ENCODE measurements at places on chromosomes 1 and 21.

DNA sequence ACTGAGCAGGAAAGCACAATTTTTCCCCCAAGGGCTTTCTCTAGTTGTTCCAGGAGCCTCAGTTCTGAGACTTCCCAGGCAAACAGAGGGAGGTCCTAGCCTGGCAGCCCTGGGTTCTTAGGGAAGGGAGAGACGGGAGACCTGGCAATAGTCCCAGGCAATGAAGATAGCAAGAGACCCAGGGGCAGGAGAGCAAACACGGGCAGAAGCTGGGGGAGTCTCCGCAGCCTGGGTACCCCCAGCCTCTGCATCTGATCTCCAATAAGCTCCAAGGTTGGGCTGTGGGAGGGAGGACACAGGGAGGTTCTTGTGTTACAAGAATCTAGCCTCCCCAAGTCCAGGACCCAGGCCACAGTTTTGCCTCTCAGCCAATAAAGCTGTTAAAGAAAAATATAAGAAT, 2.4 kb downstream of the BLACAT1 start:
- DNase-seq = no peak

DNA sequence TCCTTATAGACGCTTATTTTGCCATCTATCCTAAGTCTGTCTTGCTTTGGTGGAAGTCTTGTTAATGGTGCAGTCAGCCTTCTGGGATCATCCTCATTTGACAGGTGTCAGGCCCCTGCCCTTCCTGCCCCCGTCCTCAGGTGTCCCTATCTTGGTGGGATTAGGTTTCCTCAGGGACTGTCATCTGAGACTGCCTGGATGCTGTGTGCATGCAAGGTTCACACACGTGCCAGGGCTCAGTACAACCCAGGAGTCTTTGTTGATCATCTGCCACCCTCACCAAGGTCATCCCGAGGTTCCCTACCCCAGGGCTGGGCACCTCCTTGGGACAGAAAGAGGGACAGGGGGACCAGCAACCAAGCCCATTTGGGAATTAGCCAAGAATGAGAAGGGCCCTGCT, 18.0 kb downstream of the PADI2 start:
- DNase-seq = no peak

DNA sequence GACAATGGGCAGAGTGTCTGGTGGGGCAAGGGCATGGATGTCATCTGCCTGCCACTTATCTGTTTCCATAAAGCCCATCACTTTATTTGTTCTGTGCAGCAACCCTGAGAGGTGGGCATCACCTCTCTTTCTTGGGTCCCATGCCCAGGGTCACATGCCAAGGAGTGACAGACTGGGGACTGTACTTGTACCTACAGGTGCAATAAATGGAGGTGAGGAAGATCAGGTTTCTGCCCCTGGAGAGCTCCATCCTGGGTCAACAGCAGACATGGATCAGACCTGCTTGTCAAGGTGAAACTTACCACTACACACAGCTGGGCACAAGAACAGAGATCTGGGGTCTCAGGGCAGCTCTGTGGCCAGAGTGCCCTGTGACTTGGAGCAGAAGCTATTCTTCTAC, 18.4 kb upstream of the PRDM16 start:
- DNase-seq = no peak

DNA sequence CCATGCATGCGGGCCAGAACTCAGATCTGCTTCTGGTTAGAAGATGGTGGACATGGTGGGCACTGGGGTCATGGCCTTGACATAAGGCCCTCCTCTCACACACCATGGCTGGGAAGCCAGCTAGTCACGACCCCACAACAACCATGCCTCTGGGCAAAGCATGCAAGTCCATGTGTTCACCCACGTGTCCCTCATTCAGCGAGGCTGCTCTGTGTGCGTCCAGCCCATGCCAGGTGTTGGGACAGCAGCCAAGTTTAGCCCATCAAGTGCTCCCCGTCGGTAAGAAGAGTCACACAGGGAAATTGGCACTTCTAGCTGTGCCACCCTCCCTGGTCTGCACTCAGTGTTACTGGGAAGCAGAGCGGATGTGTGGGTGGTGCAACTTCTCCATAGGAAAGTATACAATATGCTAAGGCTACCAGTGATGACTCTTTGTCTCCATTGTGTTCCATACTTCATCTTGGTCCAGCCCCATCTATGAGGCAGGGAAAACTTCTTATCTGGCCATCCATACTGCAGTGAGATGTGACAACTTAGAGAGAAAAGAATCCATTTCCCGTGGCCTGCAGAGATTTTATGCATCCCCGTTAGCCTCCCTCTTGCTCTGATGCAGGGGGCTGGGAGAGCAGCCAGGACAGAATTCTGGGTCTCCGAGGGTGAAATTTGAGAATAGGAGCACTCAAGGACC, 198.0 kb downstream of the GRIK3 start:
- no peak for DNase-seq

DNA sequence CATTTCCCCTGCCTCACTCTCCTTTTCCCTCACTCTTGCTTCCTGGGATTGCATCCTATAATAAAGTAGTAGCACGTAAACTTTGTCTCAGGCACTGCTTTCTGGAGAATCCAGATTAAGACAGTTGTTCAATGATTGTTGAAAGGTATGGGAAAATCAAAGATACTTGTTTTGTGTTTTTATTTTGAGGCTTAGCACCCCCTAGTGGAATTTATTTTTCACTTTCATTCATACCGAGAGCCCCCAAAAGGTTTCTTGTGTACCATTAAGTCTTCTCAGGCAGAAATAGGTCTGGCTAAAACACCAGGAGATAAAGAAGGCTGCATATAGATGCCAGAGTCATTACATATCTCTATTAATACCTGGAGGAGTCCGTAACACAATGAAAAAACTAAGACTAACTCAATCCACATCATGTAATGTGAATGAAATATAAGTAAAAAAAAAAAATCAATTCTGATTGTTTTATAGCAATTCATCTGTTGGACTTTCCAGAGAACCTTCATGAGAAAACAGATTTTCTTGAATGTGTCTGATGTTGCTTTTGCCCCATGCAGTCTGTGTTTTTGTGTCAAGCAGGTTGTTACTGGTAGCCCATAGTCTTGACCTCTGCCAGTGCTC, 103.5 kb downstream of the RPE65 start:
- DNase-seq = no peak

Data from left ventricle myocardium inferior (tissue), 1 donor.